ENCODE measurements at places on chromosomes 12 and 14. TPM values are rescaled to one million over a fixed set of nuclear protein-coding genes. Genes with fewer than 3 reads are reported as not detected.

ANKS1B gene
- 0.38 TPM for total RNA-seq

SLC17A8 gene
- total RNA-seq = not detected

FERMT2 gene
- total RNA-seq = 113 TPM

GZMB gene
- total RNA-seq = not detected

KRT79 gene
- total RNA-seq = not detected

VRTN gene
- not detected for total RNA-seq
